Thymus (tissue), 14 donors: ENCODE measurements at places on chromosomes 4 and X.

GRCh38 chrX:4243759-4244158 is 530.3 kb upstream of the PRKX start:
- H3K4me3 ChIP-seq = no peak overlapping the region
- H3K27ac ChIP-seq = no peak overlapping the region
- no peaks in the 10 kb centered on the region for H3K36me3 ChIP-seq
- H3K4me1 ChIP-seq = no peaks in the 10 kb centered on the region

- no peak overlapping the region for H3K4me3 ChIP-seq
- H3K36me3 ChIP-seq = no peaks in the 10 kb centered on the region
- no peak overlapping the region for H3K27ac ChIP-seq
- H3K27me3 ChIP-seq = no peaks in the 10 kb centered on the region
- DNase-seq = no peak
Measured at GRCh38 chrX:70504772-70505450, 60.3 kb downstream of the DLG3 start.

DNA sequence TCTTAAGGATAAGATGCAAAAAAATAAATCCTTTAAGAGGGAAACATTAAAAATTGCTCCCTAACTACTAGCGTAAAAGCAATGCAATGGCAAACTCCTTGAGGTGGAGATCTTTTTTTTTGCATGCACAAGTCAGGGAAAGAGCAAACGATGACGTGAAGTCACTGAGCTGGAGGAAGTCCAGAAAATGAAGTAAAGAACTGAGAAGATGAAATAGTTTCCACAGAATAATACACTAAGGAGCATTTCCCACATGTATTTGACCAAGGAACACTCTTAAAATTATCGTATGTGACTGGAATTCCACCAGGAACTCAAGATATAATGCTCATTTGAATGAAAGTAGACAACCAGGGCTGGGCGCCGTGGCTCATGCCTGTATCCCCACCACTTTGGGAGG is 21.0 kb upstream of the DOCK11 start:
- H3K4me1 ChIP-seq = no peaks in the 10 kb centered on the region
- no peak for DNase-seq
- H3K27ac ChIP-seq = no peak overlapping the region
- H3K36me3 ChIP-seq = no peaks in the 10 kb centered on the region

- H3K36me3 ChIP-seq = no peaks in the 10 kb centered on the region
- no peak overlapping the region for H3K27ac ChIP-seq
- H3K27me3 ChIP-seq = no peaks in the 10 kb centered on the region
Measured at GRCh38 chr4:96736352-96736889, 896.5 kb downstream of the PDHA2 start.

GRCh38 chr4:103268746-103269145 is 70.6 kb upstream of the CENPE start:
- no peak overlapping the region for H3K4me3 ChIP-seq
- H3K4me1 ChIP-seq = no peaks in the 10 kb centered on the region
- H3K27me3 ChIP-seq = no peaks in the 10 kb centered on the region
- no peak overlapping the region for H3K27ac ChIP-seq
